A549 treated with RU486 at 1 μM for 4 hours (cell line): ENCODE measurements at places on chromosomes 2 and 18. TPM values are rescaled to one million over a fixed set of nuclear protein-coding genes. Genes with fewer than 3 reads are reported as not detected.

STPG4 gene
- total RNA-seq = 0.10 to 0.17 TPM in 2 of 5 replicates, not detected in the others

MAL gene
- total RNA-seq = not detected in 5 replicates

CERS6 gene
- total RNA-seq = 8.0 to 16.4 TPM (median 15.3 TPM) in 5 replicates

SERPINB3 gene
- 0.09 to 0.21 TPM (median 0.14 TPM) in 3 of 5 replicates, not detected in the others for total RNA-seq

TSGA10 gene
- total RNA-seq = 3.5 to 9.8 TPM (median 3.9 TPM) in 5 replicates

KCNF1 gene
- 24.5 to 43.7 TPM (median 39.9 TPM) in 5 replicates for total RNA-seq

BOLL gene
- total RNA-seq = not detected in 5 replicates
